ENCODE measurements at places on chromosomes 3 and 15.

- no peak for DNase-seq
Measured at GRCh38 chr3:186679151-186679550, 13.3 kb downstream of the HRG start.

GRCh38 chr3:126656371-126657134 is 1.6 kb upstream of the TXNRD3 start:
- no peak for DNase-seq

DNA sequence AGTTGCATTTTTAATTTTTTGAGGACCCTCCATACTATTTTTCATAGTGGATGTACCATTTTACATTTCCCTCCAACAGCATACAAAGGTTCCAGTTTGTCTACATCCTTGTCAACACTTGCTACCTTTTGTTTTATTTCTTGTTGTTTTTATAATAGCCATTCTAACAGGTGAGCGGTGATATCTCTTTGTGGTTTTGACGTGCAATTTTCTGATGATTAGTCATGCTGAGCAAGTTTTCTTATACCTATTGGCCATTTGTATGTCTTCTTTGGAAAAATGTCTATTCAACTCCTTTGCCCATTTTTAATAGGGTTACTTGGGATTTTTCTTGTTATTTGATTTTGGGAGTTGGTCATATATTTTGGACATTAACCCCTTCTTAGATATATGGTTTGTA is 187.0 kb downstream of the CDIN1 start:
- no peak for DNase-seq

- no peak for DNase-seq
Measured at GRCh38 chr15:83605111-83605945, 48.6 kb upstream of the ADAMTSL3 start.
